Midbrain (tissue), 1 donor: ENCODE measurements at places on chromosomes 1 and 21.
A peak's percentile ranks its signal among the peaks of the same experiment; 100 is the strongest.

- no peak for DNase-seq
These were observed 27.2 kb upstream of the ATP1A1 start for GRCh38 chr1:116345843-116346242.

DNA sequence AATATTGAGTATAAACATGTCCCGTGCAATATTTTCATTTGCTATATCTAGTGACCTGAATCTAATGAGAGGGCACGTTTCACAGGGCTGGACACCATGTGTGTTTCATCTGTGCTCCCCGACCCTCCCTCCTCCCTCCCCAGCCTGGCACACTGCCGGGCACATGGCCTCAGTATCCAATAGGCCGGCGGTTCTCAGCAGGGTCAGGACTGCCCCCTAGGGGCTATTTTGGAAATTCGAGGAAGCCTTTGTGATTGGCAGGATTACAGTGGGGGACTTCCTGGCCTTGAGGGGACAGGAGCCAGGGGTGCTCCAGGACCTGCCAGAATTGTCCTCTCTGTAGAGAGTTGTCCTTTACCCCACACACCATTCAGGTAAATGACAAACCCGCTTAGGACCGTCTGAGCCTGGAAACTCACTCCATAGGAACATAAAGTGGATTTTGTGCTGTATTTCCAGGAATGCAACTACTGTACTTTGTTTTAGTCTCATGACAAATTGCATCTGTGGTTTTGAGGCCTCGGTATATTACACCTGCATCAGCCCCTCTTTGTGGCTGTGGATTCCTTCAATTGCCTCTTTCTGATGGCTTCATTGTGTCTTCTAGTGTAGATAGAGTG, 109.5 kb upstream of the SIM2 start:
- peak; percentile 16 for DNase-seq

- no peak for DNase-seq
These were observed 20.3 kb upstream of the SLC26A9 start for GRCh38 chr1:205963352-205964155.

- DNase-seq = no peak
These were observed 302.0 kb downstream of the SIPA1L2 start for GRCh38 chr1:232327899-232328298.

DNA sequence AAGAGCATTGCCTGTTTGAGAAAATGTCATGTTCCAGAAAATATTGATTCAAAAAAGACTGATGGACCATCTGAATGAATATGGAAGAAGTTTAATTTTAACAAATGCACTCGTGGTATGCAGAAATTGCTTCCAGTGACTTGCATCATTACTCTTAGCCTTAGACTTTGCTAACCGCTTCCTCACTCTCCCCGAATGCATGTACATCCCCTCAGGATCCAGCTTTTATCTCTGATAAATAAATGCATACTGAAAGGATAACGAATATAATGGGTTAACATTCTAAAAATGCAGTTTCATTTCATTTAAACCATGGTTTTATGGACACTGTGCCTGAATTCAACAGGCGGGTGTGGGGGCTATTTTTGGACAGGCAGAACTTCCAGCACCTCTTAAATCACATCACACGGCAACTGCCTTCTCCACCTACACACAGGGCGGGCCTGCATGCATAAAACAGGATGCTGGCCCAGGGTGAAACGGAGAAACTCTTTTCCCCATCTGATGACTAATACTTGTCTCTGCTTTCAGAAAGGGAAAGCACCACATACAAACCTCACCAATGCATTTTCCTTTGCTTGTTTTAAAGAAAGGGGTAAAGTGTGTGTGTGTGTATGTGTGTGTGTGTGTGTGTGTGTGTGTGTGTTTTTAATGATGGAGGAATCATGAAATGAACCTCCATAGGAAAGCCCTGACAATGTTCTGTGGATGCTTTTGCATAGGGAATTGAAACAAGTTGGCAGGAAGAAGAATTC, 48.7 kb downstream of the SPAG17 start:
- no peak for DNase-seq

DNA sequence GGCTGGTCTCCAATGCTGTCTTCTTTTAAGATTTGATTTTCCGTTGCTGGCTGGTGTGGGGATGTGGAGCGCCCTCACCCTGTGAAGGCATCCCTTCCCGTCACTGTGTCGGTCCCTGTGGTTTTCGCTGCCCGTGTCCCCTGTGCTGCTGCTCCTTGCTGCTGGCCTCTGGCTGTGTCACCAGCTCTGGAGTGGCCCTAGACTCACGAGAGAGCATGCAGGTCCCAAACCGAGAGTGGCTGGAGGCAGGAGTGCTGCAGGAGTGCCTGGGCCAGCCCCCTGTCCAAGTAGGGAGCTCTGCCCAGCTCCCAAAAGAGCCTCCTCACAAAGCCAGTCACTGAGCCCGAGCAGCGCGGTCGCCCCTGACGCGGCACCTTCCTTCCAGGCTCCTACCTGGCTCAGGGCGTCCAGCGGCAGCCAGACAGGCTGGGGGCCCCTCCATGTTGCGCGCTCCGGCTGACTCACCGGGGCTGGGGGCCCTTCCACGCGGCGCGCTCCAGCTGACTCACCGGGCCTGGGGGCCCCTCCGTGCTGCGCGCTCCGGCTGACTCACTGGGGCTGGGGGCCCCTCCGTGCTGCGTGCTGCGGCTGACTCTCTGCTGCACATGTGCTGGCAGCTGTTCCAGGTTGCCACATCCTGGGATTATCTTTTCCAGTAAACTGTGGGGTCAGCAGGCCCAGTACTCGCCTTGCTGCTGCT, 106.7 kb upstream of the COL6A1 start:
- DNase-seq = no peak

GRCh38 chr1:48066936-48067335, 69.8 kb upstream of the TRABD2B start:
- DNase-seq = no peak

DNA sequence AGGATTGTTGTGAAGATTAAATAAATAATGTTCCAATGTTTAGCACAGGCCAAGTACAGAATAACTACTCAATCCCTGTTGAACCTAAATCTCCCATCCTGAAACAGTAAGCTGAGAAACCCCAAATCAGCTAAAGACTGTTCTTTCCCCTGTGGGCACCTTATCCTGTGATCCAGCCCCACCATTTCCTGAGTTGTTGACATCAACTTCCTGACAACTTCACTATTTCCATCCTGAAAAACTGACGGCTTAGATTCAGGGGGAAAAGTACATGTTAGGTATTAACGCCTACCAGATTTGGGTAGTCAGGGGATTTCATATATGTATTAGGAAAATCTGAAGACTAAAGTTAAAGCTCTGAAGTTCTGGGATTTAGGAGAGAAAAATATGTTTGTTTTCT, 51.7 kb upstream of the PALMD start:
- no peak for DNase-seq

DNA sequence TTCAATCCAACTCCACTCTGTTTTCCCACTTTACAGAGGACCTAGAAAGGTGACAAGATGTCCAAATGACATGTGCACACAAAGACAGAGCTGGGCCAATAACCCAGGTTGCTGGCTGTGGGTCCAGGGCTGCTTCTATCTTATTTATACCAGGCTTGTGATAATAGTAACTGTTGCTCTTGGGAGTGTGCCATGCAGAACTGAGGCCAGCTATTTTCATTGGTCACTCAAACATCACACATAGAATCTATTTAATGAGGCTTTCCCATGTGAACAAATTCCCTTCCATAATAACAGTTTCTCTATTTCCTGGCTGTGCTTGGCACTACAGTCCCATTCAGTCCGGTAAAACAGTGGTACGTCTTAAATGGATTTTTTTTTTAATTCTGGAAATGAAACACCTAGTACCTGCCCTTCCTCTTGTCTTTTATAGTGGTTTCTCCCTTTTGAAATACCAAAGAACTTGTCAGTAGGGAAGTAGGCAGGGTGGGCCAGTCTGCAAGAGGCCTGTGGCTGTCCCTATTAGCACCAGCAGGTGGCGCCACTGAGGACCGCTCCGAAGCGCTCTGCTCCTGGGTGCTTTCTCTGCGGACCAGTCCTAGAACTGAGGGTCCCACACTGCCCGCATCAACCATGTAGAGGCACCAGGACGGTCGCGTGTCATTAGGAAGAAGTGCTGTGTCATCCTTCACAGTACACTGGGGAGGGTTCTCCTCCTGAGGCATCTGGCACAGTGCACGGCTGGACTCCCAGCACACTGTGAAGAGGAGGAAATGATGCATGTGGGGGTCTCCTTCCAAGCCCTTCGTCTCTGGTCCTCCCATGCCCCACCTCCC, 52.1 kb downstream of the GPR161 start:
- peak; percentile 29 for DNase-seq

GRCh38 chr1:8963963-8964362, 18.3 kb downstream of the CA6 start:
- no peak for DNase-seq

GRCh38 chr21:41775149-41775472, 8.3 kb upstream of the RIPK4 start:
- DNase-seq = no peak

DNA sequence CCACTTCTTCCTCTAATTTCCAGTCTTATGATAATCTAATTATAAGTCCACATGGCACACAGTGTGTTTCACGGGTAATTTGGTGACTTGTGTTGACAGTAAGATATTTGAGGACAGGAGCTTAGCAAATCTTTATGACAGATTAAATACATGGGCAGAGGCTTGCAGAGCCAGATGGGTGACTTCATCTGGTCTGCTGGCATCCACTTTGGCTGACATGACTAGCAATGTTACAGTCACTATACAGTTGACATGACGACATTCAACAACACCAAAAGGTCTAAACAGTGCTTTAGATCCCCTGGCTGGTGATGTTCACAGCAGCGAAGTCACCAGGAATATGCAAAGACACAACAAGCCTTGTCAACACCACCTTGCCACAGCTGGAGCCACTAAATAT, 147.2 kb downstream of the ETS2 start:
- no peak for DNase-seq

GRCh38 chr1:36172983-36173382, 17.0 kb downstream of the MAP7D1 start:
- no peak for DNase-seq

DNA sequence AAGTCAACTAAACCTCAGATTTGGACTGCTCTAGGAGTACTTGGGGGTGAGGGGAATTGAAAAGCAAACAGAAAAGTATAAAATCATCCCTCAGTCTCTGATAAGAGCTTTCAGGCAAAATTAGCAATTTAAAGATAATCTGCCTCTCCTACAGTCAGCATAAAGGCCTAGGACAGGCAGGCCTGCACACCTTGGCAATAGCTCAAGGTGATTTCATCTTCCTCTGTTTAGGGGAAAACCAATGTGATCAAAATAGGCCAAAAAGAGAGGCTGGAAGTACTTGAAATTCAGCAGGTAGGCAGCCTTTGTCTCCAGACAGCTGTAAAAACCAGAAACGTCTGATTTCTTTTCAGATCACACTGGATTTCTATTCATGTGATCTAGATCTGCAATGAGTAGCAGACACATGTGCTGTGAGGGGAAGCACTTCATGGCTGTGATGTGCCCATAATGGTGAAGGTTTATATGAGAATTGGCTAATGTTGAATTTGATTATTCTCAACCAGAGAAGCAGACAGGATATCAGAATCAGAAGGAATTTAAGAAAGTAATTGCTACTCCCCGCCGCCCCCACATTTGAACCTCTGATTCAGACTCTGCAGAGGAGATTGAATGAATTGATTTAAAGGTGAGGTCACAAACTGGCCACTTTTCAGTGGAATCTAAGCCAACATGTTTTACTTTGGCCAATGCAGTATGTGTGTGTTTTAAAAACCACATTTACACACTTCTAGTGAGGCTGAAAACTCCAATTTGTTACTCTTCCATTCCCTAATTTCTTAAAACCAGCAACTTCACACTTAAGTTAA, 45.8 kb upstream of the DNASE2B start:
- no peak for DNase-seq

GRCh38 chr1:51955797-51956527, 34.5 kb downstream of the RAB3B start:
- no peak for DNase-seq

DNA sequence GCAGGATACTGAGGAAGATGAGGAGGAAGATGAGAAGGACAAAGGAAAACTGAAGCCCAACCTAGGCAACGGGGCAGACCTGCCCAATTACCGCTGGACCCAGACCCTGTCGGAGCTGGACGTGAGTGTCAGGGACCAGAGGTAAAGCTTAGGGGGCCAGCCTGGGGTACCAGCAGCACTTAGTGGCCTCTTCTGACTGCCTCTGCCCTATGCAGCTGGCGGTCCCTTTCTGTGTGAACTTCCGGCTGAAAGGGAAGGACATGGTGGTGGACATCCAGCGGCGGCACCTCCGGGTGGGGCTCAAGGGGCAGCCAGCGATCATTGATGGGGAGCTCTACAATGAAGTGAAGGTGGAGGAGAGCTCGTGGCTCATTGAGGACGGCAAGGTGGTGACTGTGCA, 17.6 kb downstream of the KDF1 start:
- DNase-seq = no peak

DNA sequence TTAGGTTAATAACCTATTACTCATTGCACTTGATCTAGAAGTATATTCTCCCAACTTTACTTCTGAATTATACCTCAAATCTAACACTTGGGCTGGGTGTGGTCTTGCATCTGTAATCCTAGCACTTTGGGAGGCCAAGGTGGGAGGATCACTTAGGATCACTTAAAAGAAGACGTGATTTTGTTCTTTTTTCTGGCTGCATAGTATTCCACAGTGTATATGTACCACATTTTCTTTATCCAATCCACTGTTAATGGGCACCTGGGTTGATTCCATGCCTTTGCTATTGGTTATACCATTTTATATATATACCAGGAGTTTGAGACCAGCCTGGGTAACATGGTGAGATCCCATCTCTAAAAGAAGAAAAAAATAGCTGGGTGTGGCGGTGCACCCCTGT, 48.5 kb upstream of the TSNAX start:
- no peak for DNase-seq

GRCh38 chr1:25544819-25545218, 1.4 kb downstream of the LDLRAP1 start:
- peak; percentile 44 for DNase-seq

DNA sequence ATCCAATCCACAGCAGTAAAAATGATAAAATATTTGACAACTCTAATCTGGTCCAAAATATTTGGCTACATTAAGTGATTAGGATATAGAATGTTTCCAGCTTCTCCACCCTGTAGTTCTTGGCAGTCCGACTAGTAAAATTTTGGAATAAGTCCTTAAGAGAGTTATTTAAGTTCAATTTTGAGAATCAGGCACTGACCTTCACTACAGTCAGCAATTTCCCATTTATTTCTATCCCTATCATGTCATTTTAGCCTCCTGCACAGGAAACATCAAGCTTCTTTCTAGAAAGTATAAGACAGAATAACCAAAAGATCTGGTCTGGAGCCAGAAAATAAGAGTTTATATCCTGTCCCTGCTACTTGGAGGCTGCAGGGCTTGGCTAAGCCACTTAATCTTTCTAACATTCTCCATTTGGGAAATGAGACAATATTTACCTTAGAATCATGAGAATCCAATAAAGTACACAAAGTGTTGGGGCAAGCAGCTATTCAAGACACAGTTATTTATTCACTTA, 162.2 kb downstream of the DPYD start:
- DNase-seq = no peak

- no peak for DNase-seq
These were observed 46.8 kb downstream of the MACO1 start for GRCh38 chr1:25477448-25478034.

GRCh38 chr1:200053646-200054045, 26.1 kb downstream of the NR5A2 start:
- DNase-seq = no peak

- no peak for DNase-seq
These were observed 11.5 kb downstream of the TMPRSS3 start for GRCh38 chr21:42384156-42384945.
